ENCODE measurements at places on chromosomes 7 and 10. TPM values are rescaled to one million over a fixed set of nuclear protein-coding genes. Genes with fewer than 3 reads are reported as not detected.
A peak's percentile ranks its signal among the peaks of the same experiment; 100 is the strongest.

Gene PAPOLB
- total RNA-seq: not detected

- DNase-seq: no peak
Measured at GRCh38 chr10:89228146-89228545, 21.0 kb upstream of the CH25H start.

Gene NPTX2
- 0.18 TPM for total RNA-seq

DNA sequence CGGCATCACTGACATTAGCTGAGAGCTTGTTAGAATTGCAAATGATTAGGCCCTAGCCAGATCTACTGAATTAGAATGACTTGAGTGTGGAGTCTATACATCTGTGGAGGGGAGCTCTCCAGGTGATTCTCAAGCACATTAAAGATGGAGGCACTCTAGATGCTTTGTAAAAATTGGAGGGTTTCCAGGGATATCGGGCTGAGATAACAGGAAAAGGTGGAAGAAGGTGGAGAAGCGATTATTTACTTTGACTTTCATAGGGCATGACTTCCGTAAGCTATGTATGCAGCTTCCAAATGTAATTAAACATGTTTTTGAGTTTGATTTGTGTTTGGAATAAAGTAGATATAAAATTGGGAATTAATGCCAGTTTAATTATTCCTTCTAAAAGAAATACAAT, 235.0 kb upstream of the PTN start:
- DNase-seq: no peak

Gene TACR2
- total RNA-seq: not detected

Gene MEIG1
- total RNA-seq: 0.79 TPM

DNA sequence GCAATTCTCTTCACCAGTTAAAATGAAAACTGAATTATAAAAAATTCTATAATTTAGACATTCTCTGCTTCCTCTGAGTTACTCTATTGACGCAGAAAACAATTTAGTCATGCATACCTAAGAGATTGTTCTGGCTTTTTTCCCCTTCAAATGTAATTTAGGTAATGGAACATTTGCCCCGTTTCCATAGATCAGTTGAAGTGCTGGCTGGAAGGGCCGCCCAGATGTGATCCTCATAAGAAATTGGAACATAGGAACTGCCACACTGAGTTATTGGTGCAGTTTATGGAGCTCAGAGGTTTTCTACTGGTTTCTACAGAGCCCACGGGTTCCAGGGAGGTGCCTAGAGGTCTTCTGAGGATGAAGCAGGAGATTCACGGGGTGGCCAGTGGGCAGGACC, 581.7 kb downstream of the SDK1 start:
- DNase-seq: no peak

- DNase-seq: no peak
Measured at GRCh38 chr7:80841423-80841955, 77.4 kb downstream of the SEMA3C start.

GRCh38 chr7:154183482-154183881, 131.3 kb downstream of the DPP6 start:
- no peak for DNase-seq

DNA sequence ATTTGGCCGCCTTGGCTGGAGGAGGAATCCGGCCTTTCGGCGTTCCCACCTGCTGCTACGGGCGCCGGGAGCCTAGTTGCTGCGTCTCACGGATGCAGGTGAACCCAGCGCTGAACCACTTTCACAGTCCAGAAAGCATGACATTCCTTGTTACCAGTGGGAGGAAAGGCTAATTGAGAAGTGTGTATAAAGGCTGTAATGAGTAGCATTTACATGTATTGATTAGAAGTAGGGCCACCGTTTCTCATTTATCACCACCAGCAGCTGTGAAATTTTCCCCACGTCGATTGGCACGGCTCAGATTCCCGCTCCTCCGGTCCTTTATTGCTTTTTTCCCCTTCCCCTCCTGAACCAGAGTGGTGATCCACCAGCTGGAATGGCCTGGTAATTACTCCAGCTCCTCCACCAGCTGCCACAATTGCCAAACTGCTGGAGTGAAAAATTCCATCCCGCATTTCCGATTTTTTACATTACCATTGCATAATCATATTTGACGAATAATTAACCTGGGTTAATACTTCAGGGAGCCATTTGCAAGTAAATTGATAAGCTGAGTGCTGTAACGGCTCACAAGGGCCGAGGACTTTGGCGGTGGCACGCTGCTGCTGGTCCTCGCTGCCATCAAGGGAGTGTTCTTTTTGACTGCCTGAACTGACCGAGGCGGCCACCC, 153.3 kb downstream of the POU6F2 start:
- no peak for DNase-seq

GRCh38 chr7:108653526-108653925, 83.9 kb downstream of the DNAJB9 start:
- no peak for DNase-seq

- no peak for DNase-seq
Measured at GRCh38 chr10:59358576-59358975, 3.8 kb downstream of the FAM13C start.

DNA sequence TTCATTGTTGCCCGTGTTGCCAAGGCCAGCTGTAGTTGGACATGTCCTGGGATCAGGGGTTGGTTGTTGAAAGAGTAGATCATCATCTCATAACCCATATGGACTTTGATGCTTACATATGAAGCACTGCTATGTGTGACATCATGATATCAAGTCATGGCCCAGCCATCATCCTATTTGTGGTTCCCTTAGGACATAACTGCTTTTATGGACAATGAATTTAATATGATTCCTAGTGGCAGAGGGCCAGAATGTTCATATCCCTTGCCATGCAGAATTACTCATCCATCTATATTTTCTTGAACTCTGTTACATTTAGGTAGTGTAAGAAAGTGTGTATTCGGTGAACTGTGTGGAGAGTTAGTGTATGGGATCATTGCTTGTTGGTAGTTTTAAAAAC, 343.9 kb upstream of the LRGUK start:
- no peak for DNase-seq

- DNase-seq: no peak
Measured at GRCh38 chr7:35419391-35419755, 165.5 kb upstream of the TBX20 start.

Gene PGAM2
- total RNA-seq: 0.49 TPM

DNA sequence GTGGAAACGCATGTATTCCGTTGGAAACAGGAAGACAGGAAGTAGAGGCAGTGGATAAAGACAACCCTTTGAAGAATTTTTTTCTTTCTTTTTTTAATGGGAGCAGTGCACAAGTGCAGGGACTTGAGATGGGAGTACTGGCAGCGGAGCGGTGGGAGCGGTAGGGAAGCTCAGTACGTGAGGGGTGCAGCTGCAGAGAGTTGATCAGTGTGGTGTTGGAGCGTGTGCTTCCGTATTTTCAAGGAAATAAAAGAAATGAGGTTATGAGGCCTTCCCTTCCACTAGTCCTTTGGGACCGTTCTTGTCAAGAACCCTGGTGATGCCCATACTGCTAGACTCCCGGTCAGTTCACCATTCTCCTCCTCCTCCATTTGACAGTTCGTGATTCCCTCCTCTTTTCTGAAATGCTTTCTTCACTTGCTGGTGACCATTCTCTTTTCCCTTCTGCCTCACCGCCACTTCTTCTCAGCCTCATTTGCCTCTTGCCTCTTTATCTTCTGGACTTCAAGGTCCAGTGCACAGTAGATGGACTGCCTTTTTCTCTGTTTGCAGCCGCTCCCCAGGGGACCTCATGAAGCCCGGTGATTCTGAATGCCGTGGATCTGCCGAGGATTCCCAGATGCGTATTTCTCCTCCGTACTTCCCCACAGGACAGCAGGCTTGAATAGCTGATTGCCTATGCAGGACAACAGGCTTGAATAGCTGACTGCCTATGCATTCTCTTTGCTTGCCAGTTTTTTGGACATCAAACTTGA, 39.1 kb upstream of the TMEM236 start:
- DNase-seq: no peak

- DNase-seq: no peak
Measured at GRCh38 chr10:19142967-19143366, 94.4 kb downstream of the MALRD1 start.

DNA sequence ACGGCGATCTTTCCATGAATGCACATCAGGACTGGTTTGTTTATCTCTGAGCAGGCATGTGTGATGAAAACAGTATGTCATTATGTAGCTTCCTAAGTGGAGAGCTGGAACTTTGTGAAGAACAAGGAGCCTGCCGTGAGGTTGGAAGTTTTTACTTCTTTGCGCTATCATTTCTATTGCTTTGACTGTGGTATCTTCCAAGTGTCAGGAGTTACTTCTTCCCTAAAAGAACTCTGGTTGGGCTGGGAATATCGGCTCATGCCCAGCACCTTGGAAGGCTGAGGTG, 167.4 kb upstream of the AHR start:
- DNase-seq: no peak

DNA sequence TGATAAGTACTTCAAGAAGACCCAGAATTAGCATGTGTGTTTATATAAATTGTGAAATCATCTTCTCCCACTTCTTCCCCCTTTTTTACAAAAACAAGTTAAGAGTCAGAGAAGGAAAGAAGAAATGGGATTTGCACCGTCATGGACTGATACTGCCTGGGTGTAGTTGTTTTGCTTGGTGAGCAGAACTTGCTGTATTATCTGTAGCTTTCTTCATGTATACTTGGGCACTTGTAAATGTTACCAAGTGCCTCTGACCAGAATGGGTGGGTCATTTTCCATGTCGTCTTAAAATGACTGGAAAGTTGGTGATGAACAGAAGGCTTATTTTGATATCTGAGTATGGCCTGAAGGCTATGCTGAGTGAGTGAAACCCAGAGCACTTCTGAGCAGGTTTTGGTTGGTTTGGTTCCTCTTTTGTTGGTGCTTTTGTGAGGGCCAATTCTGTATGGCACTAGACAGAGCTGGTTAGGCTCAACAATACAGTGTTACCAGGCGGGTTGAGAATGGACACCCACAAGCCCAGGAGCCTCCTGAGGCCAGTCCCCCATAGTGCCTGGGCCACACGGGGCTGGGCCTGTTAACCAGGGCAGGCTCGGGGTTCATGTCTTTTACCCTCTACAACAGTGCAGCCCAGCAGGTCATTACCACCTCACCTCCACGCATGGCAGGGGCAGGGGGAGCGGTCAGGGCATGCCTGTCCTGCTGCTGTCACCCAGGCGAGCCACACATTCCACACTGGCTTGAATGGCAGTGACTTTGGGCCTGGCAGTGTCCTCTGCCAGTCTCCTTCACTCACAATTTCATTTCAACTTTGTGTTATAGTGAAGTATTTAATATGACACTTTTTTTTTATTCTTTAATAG, 115.1 kb downstream of the CCNY start:
- DNase-seq: no peak

- no peak for DNase-seq
Measured at GRCh38 chr7:158382363-158383254, 205.0 kb downstream of the PTPRN2 start.

- DNase-seq: no peak
Measured at GRCh38 chr7:114941692-114942091, 19.8 kb downstream of the MDFIC start.

GRCh38 chr7:41679566-41679965, 23.3 kb downstream of the INHBA start:
- no peak for DNase-seq

Gene PAXIP1
- total RNA-seq: 20.5 TPM

- no peak for DNase-seq
Measured at GRCh38 chr10:48463318-48464003, 141.4 kb downstream of the ARHGAP22 start.

- DNase-seq: no peak
Measured at GRCh38 chr10:58436071-58436470, 50.9 kb downstream of the TFAM start.

- DNase-seq: no peak
Measured at GRCh38 chr10:77881636-77882035, 44.9 kb downstream of the DLG5 start.

DNA sequence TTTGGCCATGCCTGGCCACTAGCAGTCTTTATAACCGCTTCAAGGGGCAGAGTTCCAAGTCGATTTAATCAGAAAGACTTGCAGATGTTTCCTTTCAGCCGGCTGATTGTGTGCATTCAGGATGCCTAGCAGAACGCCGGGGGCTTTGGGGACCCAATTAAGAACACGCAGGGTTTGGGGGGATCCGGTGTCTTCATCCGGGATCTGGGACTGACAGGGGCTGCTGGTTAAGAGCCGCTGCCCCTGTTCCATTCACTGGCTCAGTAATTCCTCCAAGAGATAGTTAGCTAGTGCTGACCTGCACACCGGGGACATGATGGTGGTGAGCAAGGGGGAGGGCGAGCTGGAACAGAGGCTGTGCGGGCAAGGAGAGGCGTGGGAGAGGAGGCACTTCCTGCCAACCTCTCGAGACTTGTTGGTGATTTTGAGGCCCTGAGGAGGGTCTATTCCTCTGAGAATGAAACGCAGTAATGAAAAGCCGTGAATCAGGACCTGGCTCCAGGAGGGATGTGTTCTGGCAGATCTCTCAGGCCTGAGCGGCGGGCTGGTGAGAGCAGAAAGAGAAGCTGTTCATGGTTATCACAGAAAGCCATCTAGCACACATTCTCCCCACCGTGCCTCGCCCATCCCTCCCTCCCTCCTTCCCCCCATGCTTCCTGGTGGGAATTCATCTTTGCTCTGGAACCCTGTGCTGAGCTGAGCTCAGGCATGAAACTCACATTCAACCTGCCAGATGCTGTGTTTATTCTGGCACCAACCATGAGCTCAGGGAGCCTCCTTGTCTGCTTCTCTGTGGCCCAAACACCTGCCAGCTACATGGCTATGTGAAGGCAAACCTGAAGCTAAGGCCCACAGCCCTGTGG, 152.0 kb downstream of the CCDC3 start:
- DNase-seq: peak; percentile 30

DNA sequence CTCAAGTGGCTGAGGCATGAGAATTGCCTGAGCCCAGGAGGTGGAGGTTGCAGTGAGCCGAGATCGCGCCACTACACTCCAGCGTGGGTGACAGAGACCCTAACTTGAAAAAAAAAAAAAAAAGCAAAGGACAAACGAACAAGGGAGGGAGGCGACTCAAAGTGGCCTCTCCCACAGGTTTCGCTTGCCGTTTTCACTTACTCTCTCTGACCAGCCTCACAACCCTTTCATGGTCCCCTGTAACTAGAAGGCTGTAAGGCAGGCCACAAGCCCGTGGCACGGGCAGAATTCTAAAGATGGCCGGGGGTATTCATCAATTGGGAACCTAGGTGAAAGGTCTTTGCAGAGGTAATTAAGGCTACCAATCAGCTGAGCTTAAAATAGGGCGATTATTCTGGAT, 25.5 kb downstream of the GNA12 start:
- DNase-seq: no peak

GRCh38 chr10:72649291-72649690, 23.4 kb upstream of the MICU1 start:
- DNase-seq: no peak

DNA sequence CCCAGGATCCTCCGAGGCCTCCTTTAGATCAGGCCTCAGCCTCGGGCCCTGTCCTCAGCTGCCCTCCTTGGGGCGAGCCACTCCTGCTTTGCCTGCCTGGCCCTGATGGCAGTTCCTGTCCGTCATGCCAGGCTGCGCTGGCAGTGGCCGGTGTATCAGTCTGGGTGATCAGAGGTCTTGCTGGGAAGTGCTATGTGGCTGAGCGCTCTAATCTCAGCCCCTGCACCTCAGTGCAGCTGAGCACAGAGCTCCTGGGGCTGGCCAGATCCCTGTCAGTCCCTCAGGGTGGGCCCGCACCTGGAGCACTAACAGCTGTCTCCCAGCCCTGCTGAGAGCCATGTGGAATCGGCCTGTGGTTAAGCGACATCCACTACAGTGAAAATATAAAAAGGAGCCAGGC, 14.8 kb upstream of the CFAP46 start:
- no peak for DNase-seq

GRCh38 chr7:50208378-50208982, 96.0 kb upstream of the IKZF1 start:
- DNase-seq: peak; percentile 85

- no peak for DNase-seq
Measured at GRCh38 chr7:155758348-155758747, 53.9 kb downstream of the SHH start.

All from activated CD8-positive, alpha-beta T cell treated with anti-CD3 and anti-CD28 coated beads for 36 hours (primary cell).